NCI-H526 (cell line): ENCODE measurements at places on chromosomes 5 and 9.

DNA sequence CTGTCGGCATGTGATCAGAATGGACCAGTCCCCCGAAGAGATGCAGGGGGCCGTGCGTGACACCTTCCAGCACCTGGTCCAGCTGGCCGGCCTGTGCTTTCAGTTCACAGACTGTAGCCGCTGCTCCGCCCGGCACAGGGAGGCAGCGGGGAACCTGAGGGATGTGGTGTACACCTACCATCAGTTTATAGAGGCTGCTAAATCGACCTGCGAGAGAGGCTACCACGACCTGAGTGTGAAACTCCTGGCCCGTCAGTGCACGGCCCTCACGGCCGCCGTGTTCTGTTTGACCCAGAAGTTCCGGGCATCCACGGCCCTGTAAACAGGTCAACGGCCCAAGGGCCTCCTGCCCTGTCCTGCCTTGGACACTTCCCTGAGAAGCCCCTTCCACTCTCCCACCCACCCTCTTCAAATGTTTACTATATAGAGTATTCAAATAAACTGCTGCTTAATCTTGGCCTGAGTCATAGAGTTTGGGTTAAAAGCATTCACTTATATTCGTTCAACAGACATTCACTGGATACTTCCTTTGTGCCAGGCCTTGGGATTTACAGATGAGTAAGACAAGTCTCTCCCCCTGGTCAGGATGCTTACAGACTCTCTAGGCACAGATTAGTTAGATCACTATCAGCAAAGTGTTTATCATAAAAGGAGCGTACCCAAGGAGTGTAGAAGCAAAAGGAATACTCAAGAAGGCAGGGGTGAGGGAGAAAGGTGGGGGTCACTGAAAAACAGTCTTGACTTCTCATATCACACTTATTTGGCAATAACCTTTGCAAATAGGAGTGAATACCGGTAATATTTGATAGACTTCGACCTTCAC lies 6.9 kb upstream of the TRMT10B start:
- DNase-seq = no peak

GRCh38 chr9:137892424-137893191 lies 15.0 kb downstream of the CACNA1B start:
- no peak for DNase-seq

DNA sequence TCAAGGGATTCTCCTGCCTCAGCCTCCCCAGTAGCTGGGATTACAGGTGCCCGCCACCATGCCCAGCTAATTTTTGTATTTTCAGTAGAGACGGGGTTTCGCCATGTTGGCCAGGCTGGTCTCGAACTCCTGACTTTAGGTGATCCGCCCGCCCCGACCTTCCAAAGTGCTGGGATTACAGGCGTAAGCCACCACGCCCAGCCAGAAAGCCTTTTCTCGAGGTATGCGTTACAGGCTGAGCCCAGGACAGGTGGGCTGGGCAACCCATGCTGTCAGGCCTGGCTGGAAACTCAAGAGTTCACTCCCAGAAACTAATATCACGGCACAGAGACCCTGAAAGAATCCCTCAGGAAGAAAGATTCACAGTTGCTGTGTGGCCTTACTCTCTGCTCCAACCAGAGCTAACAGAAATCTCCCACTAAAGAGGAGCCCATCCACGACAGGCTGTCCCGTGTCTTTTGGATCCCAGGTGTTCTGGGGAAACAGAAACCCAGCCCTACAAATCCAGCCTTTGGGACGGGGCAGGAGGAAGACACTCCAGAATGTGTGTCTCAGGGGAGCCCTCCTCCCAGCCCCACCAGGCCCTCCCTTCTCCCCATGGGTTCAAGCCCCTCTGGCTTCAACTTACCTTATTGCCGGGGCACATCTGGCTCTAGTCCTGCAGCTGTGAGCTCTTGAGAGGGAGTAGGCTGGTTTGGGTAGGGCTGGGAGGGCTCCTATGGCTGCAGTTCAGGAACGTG lies 400 bp downstream of the TIFAB start:
- no peak for DNase-seq

GRCh38 chr9:78280982-78281668 lies 15.8 kb upstream of the PSAT1 start:
- DNase-seq = no peak

DNA sequence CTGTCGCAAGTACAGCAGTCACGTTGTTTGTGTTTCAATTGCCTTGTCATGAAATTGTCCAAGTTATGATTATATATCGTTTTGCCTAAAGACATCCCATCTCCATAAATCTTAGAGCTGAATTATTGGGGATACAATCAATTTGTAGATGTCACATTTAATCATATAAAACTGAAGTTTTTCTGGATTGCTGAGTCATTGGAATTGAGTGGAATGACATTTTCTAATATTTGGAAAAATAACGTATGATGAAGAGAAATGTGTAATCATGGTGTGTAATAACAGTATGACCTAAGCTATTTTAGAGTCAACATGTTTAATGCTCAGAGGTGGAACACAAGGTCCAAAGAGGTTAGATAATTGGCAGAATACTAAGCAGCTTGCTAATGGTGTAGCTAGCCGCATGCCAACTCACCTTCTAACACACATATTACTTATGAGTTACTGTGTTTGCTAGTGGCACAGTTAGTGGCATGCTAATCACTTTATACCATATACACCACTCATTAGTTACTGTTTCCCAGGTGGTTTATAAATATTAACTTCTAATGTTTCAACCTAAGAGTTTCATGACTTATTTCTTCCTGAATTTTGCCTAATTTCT lies 473.1 kb upstream of the GRAMD2B start:
- DNase-seq = no peak

GRCh38 chr9:7976167-7976755 lies 176.7 kb upstream of the DMAC1 start:
- no peak for DNase-seq

DNA sequence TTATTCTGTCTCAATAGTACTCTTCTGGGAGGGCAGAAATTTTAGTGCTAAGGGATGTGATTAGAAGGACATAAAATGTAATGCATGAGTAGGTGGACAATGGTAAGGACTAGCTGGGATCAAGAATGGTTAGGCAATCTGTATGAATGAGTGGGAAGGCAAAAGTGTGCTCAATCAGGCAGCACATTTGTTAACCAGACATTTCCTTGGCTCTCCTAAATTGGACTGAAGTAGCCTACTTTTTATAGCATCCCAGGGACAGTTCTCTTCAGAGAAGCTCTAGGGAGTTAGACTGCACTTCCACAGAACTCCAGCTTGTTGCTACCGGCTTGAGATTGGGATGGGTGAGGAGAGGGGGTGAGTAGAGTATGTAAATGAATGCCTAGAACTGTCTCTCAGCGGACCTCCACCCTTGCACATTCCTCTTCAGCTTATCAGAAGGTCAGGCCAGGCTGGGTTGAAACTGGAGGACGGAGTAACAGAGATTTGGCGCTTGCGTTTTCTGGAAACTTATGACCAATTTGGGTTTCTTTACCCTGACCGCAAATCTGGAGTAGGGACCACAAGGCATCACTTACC lies 19.0 kb upstream of the ARL14EPL start:
- no peak for DNase-seq

DNA sequence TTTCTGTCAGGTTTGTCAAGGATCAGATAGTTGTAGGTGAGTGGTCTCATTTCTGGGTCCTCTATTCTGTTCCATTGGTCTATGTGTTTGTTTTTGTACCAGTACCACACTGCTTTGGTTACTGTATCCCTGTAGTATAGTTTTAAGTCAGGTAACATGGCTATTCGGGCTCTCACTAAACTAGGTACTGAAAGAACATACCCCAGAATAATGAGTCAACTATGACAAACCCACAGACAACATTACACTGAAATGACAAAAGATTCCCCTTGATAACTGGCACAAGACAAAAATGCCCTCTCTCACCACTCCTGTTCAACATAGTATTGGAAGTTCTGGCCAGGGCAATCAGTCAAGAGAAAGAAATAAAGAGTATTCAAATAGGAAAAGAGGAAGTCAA lies 535.3 kb upstream of the CYLC2 start:
- DNase-seq = no peak

- no peak for DNase-seq
Observed at GRCh38 chr9:125438506-125439433, 177.1 kb downstream of the GAPVD1 start.

- DNase-seq = no peak
Observed at GRCh38 chr9:13963005-13963653, 350.8 kb downstream of the NFIB start.

DNA sequence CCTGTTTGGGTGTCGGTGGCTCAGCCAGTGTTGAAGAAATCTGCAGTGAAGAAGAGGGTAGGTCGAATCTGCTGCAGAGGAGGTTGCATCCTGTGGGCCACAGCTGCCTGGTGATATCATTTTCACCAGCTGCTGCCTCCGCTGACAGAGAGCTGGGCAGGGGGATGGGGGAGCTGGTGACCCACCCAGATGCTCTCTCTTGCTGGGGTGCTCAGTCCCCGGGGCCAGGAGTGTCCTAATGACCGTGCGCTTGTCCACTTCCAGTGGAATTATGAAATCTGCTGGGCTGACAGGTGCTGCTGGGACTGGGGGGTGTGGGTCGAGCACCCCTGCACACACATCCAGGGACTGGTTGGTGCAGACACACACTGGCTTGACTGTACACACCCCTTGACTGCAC lies 83.2 kb upstream of the IRX4 start:
- DNase-seq = no peak

- DNase-seq = no peak
Observed at GRCh38 chr9:13800776-13801175, 513.2 kb downstream of the NFIB start.

DNA sequence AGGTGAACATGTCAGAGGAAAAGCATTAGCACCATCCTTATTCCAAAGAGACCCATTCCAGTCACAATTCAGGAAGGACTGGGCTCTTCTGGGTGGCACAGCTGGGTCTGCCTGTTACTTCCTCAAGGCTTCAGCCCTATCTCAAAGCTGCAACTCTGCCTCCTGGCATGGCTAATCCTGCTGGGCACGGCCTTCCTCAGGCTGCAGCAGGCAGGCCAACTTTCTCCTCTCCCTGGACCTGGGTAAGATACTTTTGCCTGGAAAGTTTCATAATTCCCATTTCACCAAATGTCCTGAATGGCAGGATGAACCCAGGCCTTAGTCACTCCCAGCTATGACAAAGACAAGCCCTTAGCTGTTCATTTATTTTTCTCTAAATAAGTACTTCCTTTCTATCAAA lies 50.1 kb downstream of the MACROH2A1 start:
- DNase-seq = no peak

DNA sequence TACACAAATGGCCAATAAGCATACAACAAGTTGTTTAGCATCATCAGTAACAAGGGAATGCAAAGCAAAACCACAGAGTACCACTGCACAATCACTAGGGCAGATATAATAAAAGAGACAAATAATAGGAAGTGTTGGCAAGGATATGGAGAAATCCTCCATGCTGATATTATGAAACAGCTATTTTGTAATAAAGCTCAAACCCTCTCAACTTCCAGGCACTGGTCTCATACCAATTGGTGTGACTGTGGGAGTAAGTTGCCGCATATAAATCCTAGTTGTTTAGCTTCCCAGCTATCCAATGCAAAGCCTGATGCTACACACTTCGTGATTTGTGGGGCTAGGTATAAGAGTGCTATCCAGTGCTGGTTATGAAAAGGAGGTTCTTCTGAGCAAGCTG lies 88.6 kb downstream of the SMIM23 start:
- no peak for DNase-seq

DNA sequence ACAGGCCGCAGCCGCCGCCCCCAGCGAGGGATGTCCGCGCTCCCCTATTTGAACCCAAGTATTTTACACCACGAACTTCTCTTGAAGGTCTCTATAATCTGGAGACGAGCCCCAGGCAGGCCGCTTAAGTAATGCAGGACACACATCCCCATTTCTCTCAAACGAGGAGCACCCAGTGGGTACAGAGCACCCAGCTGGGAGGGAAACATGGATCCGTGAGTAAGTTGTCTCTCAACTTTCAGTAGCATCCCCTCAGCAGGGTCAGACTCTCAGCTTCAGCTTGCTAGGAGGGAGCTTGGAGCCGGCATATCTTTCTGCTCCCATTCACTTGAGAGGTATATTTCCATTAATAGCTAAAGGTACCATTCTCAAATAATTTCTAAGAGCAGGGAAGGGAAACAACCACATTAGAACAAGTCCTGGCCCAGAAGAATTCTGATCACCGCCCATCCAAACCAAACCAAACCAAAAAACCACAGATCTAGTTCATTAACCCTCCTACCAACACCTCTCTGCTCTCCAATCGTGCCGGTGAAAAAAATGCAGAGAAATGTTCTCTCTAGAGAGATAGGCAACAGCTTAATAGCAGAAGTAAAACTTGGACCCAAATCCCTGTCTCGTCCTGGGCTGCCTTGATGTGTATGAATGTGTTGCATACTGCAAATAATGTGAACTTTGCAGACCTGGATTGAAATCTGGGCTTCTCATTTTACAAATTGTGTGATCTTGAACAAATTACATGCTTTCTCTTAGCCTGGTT lies 910 bp downstream of the TDRD7 start:
- DNase-seq = peak; percentile 40

GRCh38 chr9:77133011-77133410 lies 44.3 kb upstream of the VPS13A start:
- DNase-seq = no peak

GRCh38 chr9:77018969-77019235 lies 553 bp upstream of the FOXB2 start:
- no peak for DNase-seq

DNA sequence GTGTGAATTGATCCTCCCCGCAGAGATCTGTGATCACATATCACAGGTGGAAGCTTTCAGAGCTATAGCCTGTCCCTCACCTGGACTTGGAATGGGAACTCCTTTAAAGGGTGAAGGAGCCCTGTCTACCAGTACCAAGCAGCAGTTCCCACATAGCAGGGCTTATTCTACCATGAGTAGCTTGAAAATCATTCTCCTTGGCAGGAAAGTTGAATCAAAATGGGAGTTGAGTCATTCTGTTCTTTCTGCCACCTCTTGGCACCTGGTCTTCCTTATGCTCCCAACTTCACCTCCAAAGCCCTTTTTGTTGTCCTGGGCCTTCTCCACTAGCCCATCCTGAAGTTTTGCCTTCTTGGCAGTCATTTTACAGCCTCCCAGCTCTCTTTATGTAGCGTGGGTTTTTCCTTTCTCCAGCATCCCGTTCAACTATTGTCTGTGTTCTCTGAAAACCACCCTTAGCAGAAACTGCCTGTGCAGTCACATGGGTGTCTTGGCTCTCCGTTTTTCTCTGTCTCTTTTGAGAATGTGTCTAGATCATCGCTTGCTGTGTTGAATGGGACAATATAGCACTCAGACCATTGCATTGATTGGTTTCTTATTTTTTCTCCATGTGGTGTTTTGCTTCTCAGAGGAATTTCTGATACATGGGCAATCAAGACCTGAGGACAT lies 222.2 kb downstream of the AOPEP start:
- DNase-seq = no peak

DNA sequence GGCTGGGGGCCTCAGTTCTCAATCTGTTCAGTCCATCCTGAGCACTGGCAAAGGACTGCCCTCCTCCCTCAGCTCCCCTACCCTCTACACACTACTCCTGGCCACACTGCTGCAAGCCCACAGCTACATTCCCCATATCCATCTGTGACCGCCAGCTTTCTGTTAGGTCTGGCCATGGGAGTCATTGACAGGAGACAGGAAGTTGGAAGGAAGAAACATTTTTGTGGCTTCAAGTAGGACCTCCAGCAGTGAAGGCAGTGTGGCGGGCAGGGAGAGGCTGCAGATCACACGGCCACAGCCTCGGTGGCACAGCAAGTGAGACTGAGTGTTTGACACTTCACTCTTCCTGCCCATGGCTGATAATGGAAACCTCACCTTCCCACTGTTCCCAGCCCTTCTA lies 55.9 kb downstream of the SECISBP2 start:
- DNase-seq = no peak
